ENCODE measurements at places on chromosomes 3 and 15.

DNA sequence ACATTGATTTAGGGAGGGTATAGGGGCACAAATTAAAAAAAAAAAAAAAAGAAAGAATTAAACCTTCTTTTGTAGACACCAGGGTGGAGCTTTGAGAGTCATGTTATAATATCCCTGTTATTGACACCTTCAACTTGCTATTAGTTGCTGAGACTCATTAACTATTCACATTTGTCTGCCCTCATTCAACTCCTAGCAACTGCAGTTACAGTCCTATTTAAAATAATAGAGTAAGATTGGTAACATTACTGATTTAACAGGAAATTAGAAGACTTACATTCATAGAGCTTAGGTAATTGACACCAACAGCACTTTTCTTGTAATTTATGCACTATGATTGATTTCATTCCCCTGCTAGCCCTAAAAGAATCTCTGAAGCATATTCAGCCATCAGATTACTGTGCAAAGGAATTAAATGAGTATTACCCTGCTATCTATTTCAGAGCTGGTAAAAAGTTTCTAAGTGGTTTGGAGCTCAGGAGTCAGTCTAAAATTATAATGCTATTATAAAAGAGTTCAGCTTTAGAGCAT, 148.8 kb upstream of the TBL1XR1 start:
- DNase-seq = no peak

GRCh38 chr15:84937144-84937543, 44.5 kb upstream of the PDE8A start:
- no peak for DNase-seq

- DNase-seq = no peak
Observed at GRCh38 chr3:123046262-123047061, 18.9 kb upstream of the SEMA5B start.

GRCh38 chr3:45858809-45859543, 17.1 kb upstream of the LZTFL1 start:
- DNase-seq = no peak

- DNase-seq = no peak
Observed at GRCh38 chr3:2770451-2770850, 339.7 kb downstream of the IL5RA start.

GRCh38 chr3:111087924-111088469, 16.4 kb downstream of the NECTIN3 start:
- DNase-seq = no peak

DNA sequence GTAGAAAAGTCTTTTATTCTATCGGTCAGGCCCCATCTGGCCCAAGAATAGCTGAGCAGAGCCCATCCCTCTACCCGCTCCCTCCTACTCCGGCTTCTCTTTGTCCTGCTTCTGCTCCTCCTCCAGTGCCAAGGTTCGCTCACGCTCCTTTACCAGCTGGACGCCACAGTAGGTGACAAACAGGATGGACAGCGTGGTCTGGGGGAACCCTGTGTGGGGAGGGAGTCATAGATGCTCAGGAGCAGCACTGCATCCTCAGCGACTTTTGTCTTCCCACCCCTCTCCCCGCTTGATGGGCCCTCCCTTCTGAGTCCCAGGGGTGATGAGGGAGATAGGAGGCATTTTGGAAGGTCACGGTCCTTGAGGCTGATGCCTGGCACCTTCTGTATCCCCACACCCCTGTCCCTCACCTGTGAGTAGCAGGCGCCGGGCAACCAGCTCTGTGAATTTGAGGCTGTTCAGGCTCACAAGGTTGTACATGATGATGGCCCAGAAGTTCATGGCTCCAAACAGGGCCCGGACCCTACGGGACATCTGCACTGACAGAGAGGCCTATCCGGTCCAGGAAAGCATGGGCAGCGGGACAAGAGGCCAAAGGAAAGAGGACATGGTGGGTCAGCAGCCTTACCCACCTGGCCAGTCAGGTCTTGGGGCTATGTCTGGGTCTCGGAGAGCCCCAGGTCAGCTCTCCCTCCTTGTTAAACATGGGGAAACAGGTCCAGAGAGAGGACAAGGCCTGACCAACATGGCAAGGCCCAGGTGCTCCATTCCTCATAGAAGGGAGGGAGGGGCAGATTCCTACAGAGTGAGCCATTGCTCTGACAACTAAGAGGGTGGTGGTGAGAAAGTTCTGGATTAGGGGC, 7.6 kb downstream of the KLHL40 start:
- no peak for DNase-seq

- DNase-seq = no peak
Observed at GRCh38 chr15:89119489-89120478, 31.5 kb downstream of the ABHD2 start.

DNA sequence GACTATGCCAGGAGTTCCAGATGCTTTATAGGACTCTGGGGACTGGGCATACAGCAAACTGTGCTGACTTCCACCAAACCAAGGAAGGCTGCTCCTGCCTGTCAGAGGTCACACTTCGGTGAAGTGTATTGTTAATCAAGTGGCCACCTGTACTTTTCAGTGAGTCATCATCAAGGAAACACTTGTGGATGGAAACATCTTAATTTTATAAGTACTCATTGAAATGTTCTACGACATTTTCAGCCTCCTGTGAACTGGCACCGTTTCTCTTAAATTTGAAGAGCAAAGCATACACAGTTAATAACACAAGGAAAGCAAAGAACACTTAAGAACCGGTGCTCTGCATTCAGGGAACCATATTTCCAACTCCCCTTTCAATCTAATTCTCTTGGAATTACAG, 801.7 kb upstream of the DPPA4 start:
- DNase-seq = no peak

- no peak for DNase-seq
Observed at GRCh38 chr15:33243869-33244268, 49.4 kb upstream of the FMN1 start.

Measured in stimulated activated CD4-positive, alpha-beta T cell treated with anti-CD3 and anti-CD28 coated beads, Interleukin-12 subunit alpha, Interleukin-12 subunit beta, amount 100 ng/mL, for 4 hours (primary cell).